ENCODE measurements at places on chromosomes 5 and 9.
A peak's percentile ranks its signal among the peaks of the same experiment; 100 is the strongest.

DNA sequence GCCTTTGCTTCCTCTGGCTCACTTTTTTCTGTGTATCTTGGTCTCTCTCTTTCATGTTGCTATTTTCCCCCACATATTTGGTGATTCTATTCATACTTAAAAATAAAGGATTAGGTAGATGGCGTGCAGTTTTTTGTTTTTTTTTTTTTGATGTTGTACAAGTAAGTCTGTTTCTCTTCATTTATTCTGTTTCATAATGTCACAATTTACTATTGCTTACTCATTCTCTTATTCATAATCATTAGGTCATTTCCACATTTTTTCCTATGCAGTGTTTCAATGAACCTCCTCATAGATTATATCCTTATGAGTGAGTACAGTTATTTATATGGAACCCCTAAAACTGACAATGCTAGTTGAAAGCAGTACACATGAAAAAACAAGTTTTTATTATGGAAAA is 136.3 kb downstream of the APBA1 start:
- no peak overlapping the region for H3K27ac ChIP-seq
- no peaks in the 10 kb centered on the region for H3K4me1 ChIP-seq

DNA sequence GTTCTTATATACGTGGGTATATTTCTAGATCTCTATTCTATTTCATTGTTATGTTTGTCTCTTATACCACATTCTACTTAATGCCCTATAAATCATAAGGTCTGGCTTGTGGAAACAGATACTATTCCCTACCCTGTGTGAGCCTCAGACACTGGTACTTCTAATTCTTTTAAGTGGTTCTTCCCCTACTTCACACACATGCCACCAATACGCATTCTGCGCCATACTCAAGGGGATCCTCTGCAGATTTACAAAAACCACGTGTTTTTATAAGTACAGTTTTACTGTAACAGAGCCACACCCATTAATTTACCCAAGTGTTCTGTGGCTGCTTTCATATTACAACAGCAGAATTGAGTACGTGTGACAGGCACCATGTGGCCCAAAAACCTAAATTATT is 195.6 kb downstream of the SAXO1 start:
- no peak for DNase-seq
- no peak overlapping the region for H3K4me3 ChIP-seq
- no peaks in the 10 kb centered on the region for H3K27me3 ChIP-seq
- no peak overlapping the region for H3K27ac ChIP-seq
- no peaks in the 10 kb centered on the region for H3K36me3 ChIP-seq

GRCh38 chr5:119105971-119106370 is 35.1 kb downstream of the DMXL1 start:
- no peak for DNase-seq
- H3K36me3 ChIP-seq: no peaks in the 10 kb centered on the region
- no peaks in the 10 kb centered on the region for H3K4me1 ChIP-seq
- H3K27me3 ChIP-seq: no peaks in the 10 kb centered on the region
- no peak overlapping the region for H3K27ac ChIP-seq
- no peak overlapping the region for H3K4me3 ChIP-seq

DNA sequence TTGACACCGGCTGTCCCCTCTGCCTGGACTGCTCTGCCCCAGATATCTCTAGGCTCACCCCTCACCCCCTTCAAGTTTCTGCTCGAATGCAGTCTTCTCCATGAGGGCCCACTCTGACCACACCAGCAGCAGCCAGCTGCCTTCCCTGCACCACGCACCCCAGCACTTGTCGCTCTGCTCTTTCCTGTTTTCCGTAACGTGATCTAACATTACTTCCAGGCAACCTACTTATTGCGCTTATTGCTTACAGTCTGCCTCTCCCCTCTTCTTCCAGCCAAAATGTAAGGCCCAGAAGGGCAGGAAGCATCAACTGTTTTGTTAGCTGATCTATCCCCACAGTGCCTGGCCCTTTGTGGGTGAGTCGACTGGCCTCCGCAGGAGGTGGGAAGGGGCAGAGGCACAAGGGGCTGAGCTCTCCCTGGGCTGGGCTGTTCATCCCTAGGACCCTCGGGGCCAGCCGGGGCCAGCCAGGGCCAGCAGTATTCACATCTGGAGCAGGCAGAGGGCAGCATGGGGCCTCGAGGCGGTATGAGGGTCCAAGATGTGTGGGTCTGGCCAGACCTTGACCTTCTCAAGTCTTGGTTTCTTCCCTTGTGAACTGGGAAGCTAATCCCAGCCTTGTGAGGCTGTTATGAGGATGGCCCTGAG is 11.6 kb upstream of the DBN1 start:
- no peaks in the 10 kb centered on the region for H3K27me3 ChIP-seq
- H3K4me1 ChIP-seq: no peaks in the 10 kb centered on the region
- DNase-seq: no peak
- H3K4me3 ChIP-seq: no peak overlapping the region
- no peaks in the 10 kb centered on the region for H3K36me3 ChIP-seq

GRCh38 chr9:127897193-127897692 is 2.2 kb downstream of the ST6GALNAC6 start:
- no peak overlapping the region for H3K4me3 ChIP-seq
- H3K27ac ChIP-seq: peak overlapping the region; percentile 12
- peaks cover 34% of the 10 kb centered on the region for H3K36me3 ChIP-seq
- peak; percentile 28 for DNase-seq
